ENCODE measurements at places on chromosomes 4 and X. TPM values are rescaled to one million over a fixed set of nuclear protein-coding genes. Genes with fewer than 3 reads are reported as not detected.

LRP2BP gene
- total RNA-seq, result 0.17 TPM

APLN gene
- total RNA-seq, result 0.82 TPM

CDK16 gene
- 92.9 TPM for total RNA-seq

TMPRSS11D gene
- not detected for total RNA-seq

Measured in A549 treated with Hydrocortisone at 1 μM for 4 hours (cell line).